ENCODE measurements at places on chromosomes 11 and 22.

DNA sequence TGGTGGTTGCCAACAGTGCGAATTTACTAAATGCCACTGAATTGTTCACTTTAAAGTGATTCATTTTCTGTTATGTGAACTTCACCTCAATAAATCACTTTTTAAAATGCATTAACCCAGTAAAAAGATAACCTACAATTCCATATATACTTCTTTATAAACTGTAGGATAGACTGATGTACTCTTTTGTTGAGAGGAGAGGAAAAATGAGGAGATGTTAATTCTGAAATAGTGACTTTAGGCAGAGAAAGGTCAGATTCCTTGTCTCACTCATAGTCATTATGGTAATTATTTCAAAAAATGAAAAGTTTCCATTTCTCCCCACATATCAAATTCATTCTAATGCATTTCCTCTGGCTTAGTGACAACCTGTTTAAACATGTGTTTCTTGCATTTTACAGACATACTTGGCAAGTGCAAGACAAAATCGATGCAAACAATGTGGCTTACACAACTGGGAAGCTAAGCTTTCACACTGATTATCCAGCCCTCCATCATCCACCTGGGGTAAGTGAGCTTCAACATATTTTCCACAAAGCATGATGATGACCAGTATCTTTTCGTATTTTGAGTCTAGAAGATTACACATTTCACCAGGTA lies 74.5 kb downstream of the BBOX1 start:
- ATAC-seq: no peak

DNA sequence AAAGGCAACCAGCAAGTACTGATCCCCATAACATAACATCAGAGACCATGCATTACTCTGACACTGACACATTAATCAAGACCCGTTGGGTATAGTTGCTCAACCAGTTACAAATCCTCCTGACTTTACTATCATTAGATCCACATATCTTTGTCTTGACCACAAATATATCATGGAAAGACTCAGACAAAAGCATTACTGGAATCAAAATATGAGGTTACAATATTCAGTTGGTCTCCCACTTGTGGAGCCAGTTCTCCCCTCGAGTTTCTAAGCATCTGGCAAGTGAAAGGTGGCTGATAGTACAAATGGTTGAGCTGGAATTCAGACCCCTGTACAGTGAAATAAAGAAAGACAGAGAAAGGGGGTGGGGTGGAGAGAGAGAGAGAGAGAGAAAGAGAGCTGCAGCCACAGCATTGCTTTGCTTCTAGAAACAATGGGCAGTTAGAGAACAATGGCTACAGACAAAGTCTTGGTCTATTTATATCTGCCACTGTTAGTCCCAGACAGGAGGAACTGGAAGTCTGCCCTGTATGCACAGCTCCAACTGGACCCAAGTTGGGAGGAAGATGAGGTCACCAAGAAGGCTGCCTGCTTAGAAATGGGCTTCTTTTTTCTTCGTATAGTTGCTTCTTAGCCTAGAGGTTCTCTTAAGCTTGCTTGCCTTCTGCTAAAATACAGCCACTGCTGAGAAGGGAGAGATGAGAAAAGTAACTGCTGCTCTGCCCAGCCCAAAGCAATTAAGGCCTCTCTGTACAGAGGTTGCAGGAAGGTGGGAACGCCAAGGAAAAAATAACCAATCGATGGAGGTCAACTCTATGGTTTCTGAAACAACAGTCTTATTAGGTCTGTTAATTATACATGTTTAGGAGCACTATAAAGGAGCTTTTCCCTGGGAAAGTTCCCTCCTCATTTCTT lies 85.5 kb downstream of the ETS1 start:
- ATAC-seq: no peak

DNA sequence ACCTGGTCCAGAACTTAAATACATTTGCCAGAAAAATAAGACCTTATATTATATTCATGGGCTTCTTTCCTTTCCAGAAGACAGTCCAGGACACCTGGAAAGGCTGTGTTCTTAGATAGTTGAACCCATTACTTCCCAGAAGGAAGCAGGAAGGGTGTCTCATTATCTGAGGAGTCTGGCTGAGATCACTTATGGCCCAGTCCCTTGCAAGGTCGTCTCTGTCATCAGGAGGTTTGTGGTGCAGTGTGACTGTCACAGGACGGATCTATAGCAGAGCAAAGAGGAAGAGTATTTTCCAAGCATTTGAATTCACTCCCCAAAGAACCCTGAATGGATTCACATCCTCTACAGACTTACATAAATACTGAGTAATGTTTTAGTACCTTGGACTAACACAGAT lies 270.7 kb upstream of the MTNR1B start:
- no peak for ATAC-seq

DNA sequence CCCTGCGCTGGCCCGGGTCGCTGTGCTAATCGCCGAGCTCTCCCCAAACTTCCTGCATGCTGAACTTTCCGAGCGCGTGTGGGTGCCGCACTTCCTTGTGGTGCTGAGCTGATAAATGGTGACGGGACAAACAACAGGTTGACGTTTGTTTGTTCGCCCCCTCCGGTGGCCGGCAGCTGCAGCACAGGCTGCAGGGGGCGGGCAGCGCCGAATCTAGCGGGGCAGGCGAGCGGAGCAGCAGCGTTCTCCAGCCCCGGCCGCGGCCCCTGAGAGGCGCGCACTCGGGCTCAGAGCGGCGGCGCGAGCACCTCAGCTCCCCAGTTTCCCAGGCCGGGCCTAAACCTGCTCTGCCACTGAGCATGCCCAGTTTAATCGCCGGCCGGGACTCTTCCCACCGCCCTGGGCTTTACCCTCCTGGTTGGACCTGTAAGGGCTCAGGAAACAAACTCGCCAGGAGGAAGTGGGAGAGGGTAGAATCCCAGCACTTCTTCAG lies at the start of gene PDGFD:
Gene PDGFD (minus strand): TSS at position 120 of the 493 bp plus-strand sequence.
- ATAC-seq: peak; percentile 86

DNA sequence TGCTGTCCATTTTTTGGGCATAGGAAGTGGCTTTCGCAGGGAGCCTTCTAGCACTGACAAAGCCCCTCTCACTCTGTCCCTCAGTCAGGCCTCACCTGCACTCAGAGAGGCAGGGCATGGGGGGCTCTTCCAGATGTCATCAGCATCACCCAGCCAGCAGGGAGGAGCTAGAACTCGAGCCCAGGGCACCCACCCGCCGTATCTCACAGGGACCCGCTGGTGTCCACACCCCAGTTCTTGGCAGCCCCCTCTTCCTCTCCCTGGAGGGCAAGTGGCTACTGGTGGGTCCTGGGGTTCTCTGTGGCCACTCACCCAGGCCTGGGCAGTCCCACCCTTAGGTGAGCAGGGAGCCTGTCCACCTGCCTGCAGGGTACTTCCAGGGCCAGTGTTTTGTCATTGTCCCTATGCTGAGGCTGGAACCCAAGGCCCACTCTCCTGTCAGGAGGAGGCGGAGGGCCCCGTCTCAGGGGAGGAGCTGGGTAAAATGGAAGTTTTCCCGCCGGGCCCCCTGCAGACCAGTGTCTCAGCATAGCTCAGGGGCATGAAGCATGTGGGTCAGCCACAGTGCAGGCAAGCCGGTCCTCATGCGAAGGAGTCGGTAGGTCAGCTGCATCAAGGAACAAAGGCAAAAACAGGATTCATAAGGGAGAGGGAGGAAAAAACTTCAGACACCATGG lies 21.8 kb downstream of the MYO7A start:
- no peak for ATAC-seq

DNA sequence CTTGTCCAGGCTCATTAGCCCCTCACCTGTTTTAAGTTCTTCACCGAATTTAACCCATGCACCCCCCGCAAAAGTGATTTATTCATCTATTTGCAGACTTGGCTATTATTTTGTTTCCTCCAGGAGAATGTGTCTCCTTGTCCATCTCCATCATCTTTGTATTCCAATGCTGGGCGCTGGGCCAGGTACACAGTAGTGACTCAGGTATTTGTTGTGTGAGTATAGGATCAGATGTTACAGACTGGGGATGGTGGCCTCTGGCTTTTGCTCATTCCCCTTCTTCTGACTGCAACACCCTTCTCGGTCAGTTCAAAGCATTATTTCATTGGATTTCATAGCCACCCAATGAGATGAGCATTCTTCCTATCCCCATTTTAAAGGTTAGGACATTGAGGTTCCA lies 408.2 kb downstream of the MN1 start:
- ATAC-seq: no peak

GRCh38 chr11:92322225-92322624 lies 97.6 kb downstream of the FAT3 start:
- no peak for ATAC-seq

GRCh38 chr11:61694602-61694939 lies 14.4 kb downstream of the DAGLA start:
- no peak for ATAC-seq

- no peak for ATAC-seq
Observed at GRCh38 chr11:29538339-29539036, 478.3 kb downstream of the KCNA4 start.

GRCh38 chr22:28017859-28018258 lies 98.8 kb upstream of the PITPNB start:
- ATAC-seq: no peak

DNA sequence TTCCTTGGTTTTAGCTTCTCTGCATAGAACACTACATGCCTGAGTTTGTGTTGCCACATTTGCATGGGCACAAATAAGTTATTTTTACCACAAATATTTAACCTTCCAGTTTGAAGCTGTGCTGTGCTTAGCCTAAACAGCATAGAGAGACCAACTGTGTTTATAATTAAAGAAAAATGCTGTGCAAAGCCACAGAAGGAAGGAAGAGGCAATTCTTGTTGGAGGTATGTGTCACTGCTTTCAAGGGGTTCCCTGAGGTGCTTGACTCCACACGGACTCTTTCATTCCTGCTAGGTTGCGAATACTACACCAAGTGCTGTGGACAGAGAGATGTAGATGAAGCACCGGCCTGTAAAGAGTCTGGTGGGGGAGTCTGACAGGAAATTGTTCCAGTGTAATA lies 47.6 kb upstream of the OLFML1 start:
- no peak for ATAC-seq

- ATAC-seq: no peak
Observed at GRCh38 chr22:36870250-36870649, 9.4 kb downstream of the NCF4 start.

GRCh38 chr22:23530106-23530505 lies 50.0 kb downstream of the IGLL1 start:
- peak; percentile 39 for ATAC-seq

DNA sequence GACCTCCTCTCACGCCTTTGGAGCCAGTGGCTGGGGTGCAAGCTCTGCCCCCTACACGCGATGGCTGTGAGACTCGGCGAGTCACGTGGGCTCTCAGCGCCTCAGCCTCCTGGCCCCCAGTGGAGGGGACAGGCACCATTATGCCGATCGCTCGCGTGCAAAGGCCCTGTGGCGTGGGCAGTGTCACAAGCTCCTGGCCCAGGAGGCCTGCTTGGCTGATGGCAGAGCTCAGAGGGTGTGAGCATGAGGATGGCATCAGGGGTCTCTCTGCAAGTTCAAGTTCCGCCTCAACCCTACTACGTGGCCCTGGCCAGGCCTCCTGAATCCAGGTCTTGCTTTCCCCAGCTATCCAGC lies 90.8 kb upstream of the KCNQ1OT1 start:
- ATAC-seq: no peak

- ATAC-seq: no peak
Observed at GRCh38 chr11:117859488-117860112, 16.9 kb downstream of the FXYD6 start.

- no peak for ATAC-seq
Observed at GRCh38 chr11:71463331-71464211, 10.6 kb downstream of the NADSYN1 start.

GRCh38 chr11:35404388-35404775 lies 15.0 kb downstream of the SLC1A2 start:
- no peak for ATAC-seq

DNA sequence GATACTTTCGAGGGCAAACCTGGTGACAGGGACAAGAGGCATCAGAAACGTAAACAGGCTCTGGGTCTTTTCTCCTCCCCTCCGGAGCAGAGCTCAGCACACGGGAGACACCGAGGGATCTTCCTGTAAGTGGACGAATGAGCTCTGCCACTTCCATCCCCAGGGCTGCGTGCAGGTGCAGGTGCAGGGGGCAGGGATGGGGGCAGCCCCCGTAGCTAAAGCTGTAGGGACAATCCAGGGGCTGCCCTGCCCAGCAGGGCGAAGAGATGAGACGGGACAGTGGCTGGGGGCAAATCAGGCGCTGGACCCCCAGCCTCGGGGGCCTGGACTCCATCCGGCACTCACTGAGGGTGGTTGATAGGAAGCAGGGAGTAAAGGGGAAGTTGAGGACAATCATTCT lies 505.4 kb downstream of the BRD1 start:
- ATAC-seq: no peak

- ATAC-seq: no peak
Observed at GRCh38 chr11:2775626-2776350, 76.0 kb upstream of the KCNQ1OT1 start.

GRCh38 chr22:30192427-30192826 lies 54.1 kb downstream of the LIF start:
- ATAC-seq: peak; percentile 69

GRCh38 chr11:130785380-130786116 lies 130.7 kb downstream of the SNX19 start:
- ATAC-seq: no peak

DNA sequence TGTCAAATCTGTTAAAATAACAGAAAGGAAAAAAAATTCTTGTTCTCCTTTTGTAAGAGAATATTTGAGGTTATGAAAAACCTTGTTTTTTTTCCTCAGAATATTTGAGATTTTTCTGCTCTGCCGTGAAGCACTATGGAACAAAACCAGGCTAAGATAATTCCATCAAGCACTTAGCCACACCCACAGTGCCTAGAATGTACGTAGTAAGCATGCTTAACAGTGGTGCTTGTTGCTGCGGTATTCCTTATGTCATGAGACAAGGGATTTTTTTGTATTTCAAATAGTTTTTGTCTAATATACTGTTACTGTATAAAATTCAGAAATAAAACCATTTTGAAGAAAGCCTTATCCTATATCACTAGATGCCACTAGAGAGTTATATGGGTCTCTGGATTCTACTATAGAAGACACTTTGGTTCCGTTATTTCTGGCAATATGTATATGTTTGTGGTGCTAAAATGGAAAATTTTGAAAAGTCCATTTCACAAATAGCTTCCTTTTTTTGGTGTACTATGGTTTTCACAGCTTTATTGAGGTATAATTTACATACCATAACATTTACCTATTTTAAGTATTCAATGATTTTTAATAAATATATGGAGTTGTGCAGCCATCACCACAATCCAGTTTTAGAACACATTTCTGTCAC lies 23.7 kb downstream of the PDHX start:
- ATAC-seq: no peak

DNA sequence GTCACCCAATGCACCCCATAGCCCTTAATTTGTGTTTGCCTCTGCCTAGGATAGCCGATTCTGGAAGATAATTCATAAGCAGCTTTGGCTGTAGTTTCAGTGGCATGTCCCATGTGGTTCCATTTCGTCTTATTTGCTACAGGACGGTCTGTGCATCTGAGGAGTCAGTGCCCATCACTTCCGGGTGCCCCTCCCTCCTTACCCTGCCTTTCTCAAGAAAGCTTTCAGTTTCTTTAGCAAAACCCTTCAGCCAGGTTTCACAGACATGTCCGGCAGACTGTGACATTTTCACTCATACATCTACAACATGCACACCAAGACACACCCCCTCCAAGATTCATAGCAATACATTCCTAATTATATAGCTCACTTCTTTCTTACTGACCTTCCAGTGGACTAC lies 14.3 kb downstream of the TP53AIP1 start:
- peak; percentile 81 for ATAC-seq

- ATAC-seq: peak; percentile 74
Observed at GRCh38 chr11:96130061-96130620, 206.2 kb upstream of the MTMR2 start.

All from stimulated activated memory B cell treated with anti-CD40 and anti-IgM and Interleukin-4, amounts not matched to agents 10 μg/mL and 1 μg/mL and 100 μg/mL, for 72 hours (primary cell).